Posterior vena cava (tissue), 2 donors: ENCODE measurements at places on chromosomes 3 and 15. TPM values are rescaled to one million over a fixed set of nuclear protein-coding genes. Genes with fewer than 3 reads are reported as not detected.

Gene SLC2A2
- total RNA-seq = not detected

Gene HYAL2
- total RNA-seq = 95.2 TPM

Gene BNC1
- total RNA-seq = 0.29 TPM

Gene ERICH6
- total RNA-seq = not detected

Gene GUCA1C
- not detected for total RNA-seq

DNA sequence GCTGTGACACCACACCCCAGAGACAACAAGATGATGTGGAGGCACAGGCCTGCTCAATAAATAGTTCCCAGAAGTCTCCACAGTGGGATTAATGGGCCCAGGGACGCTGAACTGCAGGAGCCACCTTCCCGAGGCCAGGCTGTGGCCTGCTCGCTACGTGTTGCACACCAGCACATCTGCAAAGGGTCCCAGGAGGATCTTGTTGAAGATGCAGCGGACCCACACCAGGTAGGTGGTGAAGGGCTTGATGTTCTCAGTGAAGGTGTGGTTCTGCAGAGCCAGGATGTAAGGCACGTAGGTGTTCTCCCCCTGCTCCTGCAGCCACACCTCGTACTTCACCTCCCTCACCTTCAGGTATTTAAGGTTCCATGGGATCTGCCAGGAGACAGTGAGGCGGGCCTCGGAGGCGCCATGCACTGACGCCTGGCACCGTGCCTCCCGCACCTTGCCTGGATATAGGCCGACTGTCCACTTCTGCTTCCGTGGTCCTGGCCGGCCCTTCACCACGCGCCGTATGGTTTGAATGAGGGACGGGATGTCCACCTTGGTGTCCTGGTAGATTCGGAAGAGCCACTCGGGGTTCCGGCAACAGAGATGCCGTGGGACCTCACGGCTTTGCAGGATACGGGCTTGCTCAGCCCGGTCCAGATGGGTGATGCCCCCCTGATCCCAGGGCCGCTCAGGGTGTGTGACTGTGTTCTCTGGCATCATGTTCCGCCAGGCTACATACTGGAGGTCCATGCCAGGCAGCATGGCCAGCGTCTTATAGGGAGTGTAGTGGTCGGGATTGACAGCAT, 26.1 kb downstream of the POMGNT2 start:
- DNase-seq = no peak

GRCh38 chr15:101000271-101000681, 81.1 kb downstream of the LRRK1 start:
- DNase-seq = peak; percentile 49

- no peak for DNase-seq
Measured at GRCh38 chr15:36498916-36499315, 80.5 kb upstream of the CDIN1 start.

DNA sequence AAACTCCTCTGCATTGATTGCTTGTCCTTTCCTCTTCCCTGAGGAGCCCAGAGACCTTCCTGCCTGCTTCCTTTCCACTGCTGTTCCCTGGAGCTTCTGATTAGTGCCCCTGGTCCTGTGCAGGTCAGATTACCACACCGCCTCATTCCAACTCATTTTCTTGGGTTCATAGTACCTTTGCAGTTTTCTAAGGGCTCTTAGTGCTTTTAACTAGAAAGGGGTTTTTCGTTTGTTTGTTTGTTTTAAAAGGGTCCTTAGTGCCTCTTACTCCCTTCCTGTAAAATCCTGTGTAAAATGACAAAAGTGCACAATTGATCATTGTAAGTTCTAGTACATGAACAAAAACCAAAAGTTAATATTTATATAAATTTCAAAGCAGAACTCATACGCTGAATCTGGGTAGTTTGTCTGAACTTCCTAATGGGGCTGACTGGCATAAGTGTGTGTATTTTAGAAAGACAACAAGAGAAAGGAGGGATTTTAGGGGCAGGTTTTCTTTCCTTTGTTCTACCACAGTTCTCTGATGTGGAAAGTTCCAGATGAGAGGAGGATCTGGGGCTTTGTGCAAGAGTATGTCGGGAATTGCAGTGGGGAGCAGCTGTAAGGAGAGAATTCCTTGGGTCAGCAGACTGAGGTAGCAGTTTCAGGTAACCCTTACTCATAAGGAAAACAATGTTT, 30.6 kb downstream of the SNRK start:
- DNase-seq = no peak

DNA sequence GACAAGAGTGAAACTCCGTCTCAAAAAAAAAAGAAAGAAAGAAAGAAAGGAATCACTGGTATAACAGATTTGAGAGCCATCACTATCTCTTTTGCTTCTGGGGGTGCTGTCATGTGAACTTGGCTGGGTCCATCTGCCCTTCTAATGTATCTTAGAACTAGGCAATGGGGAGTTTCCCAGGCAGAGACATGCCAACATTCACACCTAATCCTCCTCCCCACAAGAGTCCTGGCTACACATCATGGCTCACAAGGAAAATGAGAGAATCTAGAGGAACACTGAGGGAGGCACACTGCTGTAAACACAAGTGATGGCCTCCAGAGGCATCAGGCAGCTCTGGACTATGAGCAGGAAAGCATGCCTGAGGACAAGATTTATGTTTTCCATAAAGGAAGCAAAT, 67.8 kb upstream of the PPP2R3A start:
- no peak for DNase-seq

DNA sequence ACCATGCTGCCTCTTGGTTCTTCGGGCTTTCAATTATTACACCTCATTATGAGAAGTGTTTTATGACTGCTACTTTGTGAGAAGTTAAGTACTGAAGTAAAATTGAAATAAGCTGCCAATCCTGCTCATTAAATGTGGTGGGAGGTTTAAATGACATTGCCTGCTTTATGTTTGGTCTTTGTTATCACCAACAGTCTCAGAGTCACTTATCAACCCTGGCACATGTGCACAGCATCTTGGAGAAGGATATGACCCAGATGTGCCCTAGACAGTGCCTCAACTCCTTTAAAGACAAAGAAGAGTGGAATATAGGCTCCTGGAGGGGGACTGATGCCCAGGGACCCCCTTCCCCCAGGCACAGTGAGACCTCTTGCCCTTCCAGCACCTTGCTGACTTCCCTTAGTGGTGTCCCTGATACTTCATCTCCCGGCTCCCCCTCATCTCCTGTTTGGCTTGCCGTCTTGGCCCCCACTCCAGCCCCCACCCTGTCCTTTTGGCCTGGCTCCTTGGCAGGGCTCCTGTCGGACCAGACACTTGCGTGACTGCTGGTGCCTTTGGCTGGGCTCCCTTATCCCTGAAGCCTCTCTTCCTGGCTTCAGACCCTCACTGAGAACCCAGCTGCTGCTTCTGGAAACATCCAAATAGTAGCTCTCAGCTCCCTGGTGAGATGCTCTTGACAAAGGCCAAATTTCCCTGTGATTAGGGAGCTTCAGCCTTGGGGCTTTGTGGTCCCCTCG, 39.8 kb downstream of the ARHGAP31 start:
- DNase-seq = no peak
